ENCODE measurements at places on chromosomes 11 and 22.

DNA sequence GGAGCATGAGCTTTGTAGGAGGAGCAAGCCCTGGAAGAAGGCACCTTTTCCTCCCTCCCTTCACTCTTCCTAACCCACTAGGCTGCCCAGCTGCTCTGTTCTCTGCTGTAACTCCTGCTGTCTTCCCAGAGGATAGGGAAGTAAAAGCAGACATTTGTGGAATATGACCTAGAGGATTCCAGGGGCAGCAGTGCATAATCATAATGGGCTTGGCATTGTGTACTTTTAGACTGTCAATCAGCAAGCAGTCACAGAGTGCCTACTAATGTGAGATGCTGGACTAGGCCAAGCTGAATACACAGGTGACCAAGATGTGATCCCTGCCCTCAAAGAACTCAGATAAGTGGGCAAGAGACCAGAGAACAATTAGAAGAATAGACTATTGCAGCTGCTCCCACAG, 133.0 kb downstream of the NAV2 start:
- DNase-seq: no peak

GRCh38 chr11:126829716-126830115, 170.9 kb downstream of the KIRREL3 start:
- no peak for DNase-seq

DNA sequence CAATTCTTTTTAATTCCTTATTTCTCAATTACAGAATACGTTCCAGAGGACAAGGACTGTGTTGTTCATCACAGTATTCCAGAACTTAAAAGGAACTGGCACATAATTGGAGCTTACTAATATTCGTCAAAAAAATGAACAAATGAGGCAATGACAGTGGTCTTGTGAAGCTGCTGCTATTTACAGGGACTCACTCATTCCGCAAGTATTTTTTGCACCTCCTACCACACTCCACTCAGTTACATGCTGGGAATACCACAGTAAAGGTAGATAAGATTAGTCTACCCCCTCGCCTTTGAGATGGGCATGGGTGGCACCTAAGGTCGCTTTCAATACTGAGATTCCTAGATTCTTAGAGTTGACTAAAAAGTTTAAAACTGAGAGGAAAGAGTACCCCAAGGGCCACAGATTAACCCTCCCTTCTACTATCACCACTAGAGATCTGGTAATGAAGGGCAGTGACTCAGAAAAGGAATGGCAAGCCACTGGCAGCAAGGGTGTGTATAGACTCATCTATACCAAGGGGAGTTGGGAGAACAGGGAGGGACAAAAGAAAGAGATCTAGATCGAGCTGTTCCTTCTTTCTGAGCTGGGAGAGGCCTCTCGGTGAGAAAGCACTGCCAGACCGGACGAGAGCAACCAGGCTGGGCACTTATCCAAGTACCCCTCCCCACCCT, 85.0 kb downstream of the RPL27A start:
- no peak for DNase-seq

- peak; percentile 97 for DNase-seq
These were observed 33.4 kb downstream of the SERPIND1 start for GRCh38 chr22:20807315-20807752.

DNA sequence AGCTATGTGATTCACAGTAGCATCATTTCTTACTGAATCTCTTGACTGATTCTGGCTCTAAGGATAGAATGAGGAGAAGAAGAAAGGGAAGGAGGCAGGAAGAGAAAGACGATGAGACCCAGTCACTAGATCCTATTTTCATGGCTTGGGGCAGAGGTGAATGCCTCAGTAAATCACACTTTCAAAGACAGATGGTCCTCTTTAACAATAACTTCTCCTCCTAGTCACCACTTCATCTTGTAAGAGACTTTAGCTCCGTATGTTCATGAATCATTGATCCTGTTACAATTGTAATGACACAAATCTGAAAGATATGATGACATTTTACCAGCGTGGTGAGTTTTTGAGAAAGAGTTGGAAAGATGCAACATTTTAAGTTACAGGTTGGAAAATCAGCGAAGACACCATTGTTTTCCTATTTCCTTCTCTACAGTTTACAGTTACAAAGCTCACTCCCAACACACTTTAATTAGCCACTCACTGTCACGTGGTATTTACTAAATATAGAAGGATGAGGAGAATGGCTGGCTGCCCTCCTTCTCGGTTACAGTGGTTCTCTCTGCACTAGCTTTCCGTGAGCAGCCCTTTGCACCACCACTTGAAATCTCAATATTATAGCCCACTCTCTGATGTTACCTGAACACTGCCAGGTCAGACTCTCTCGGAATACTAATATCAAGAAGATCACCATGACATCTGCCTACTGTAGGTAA, 205.8 kb downstream of the CADM1 start:
- no peak for DNase-seq

- DNase-seq: no peak
These were observed 46.4 kb upstream of the HEPHL1 start for GRCh38 chr11:93974759-93975158.

- DNase-seq: no peak
These were observed 49.2 kb downstream of the APOL5 start for GRCh38 chr22:35766654-35767580.

DNA sequence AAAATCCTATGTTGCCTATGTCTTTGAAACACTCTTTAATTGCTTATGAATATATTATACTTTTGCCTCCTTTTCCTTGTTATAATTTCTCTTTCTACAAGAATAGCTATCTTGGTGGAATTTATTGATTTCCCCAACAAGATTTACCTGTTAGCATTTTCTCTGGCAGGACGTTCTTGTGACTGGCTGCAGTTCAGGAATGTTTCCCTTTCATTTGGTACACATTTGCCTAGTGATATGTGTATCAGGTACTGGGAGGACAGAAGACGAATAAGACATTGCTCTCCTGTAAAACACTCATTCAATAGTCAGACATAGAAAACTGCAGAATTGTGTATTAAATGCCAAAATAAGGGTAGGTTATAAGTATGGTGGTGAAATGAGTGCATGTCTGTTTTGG, 279.9 kb downstream of the FAT3 start:
- DNase-seq: no peak

GRCh38 chr11:44934110-44934509, 16.6 kb downstream of the TP53I11 start:
- DNase-seq: no peak

DNA sequence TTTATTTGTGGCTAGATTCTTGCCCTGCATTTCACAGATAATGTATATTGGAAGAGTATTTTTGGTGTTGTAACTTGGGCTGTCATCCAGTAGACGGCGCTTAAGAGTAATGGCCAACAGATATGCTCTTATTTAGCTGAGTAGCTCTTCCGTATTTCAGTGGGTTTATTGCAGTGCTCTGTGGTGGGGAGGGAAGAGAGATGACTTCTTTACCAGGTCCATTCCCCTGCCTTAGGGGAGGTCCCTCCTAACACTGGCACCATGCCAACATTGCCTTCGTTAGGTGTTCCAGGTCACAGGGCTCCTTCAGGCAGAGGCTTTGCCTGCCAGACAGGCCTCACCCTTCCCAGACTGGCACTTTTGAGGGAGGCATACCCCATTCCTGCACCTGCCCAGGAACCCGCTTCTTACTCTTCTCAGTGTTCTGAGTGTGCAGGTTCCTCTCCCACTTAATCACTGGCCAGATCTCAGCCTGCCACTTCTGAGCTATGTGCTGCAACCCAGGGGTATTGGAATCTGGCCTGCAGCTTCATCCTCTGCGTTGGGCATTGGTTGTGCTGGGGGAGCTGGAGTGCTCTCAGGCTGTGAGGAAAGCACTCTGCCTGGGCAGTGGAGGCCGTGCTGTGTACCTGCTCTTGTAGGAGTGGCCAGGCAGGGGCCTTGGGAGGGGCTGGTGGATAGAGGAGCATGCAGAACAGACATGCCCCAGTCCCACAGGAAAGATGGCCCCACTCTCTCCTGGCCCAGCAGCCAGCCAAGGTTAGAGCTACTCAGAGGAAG, 29.4 kb upstream of the SLN start:
- peak; percentile 53 for DNase-seq

DNA sequence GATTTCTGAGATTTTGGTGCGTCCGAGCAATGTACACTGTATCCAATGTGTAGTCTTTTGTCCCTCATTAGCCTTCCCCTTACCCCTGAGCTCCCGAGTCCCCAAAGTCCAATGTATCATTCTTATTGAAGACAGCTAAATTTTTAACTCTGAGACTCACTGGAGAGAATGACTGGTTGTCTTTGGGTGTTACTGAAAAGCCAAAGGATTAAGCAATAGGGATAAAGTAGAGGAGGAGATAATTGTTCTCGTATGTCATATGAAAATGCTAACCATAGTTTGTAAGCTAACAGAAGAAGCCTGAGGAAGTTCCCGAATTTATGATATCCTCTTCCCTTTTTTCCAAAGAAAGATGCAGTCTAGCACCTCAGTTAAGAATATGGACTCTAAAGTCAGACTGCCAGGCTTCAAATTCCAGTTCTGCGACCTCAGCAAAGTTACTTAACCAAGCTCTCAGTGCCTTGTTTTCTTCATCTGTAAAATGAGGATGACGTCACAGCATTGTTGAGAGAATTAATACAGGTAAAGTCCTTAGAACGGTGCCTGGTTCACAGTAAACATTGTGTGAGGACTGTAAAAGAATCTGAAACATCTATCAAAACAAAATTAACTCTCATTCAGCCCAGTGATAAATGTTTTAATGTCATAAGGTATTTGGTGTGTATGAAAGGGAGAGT, 1.6 kb upstream of the MSANTD2 start:
- DNase-seq: peak; percentile 41

- no peak for DNase-seq
These were observed 10.4 kb downstream of the TNKS1BP1 start for GRCh38 chr11:57314221-57314973.

- DNase-seq: no peak
These were observed 435.6 kb upstream of the LRRC4C start for GRCh38 chr11:41895081-41895480.

GRCh38 chr11:41446566-41446965, 12.9 kb downstream of the LRRC4C start:
- DNase-seq: no peak

DNA sequence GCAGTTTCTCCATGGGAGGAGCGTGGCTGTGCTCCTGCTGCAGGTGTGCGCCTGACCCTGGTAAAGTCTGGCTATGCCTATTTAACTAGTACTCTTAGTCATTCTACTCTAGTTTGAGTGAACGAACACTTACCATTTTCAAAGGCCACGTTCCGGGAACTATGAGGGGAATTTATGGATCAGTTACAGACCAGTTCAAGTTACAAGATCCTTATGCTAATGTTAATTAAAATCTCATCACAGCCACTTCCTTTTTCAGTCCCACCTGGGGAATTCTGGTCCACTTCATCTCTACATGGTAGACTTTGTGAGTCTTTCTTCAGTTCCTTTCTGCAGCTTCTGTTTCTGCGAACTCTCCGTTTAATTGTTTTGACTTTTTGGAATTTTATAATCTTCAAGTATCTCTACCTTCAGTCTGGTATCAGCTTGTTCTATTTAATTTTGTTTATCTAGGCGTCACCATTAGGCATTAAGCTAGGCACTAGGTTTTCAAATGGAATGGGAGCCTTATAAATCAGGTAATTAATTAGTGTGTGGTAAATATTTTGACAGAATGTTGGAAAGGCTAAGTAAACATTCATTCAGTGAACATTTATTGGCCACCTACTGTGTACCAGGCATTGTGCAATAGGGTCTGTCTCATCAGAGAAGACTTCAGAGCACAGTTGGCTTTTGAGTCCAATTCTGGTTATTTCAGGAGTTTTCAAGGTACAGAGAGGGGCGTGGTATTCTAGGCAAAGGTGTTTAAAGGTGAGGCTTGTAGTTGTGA, 78.9 kb downstream of the GRK3 start:
- DNase-seq: no peak

DNA sequence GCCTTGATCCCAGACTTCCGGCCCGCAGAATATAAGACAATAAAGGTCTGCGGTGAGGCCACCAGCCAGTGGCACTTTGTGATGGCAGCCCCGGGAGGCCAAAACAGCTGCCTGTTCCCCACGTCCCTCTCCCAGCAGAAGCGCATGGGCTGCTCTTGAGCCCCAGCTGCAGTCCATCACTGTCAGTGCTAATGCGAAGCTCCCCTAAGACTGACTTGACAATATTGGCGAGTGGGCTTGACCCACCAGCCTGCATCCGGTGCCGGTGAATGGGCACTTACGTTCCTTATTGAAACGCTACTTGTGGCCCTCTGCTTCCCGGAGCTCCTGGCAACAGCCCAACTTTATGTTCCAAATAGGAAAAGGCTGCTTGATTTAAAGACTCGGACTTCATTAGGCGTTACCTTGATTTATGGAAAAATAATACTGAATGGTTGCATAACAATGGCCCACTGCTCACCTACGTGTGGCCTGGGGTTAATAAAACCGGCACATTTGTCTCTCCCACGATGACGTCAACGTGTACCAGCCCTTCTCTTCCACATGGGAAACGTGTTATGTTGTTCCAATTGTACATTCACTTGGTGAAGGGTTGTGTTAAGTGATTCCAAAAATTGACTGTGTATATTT, 93.4 kb upstream of the SEPTIN5 start:
- DNase-seq: peak; percentile 7

DNA sequence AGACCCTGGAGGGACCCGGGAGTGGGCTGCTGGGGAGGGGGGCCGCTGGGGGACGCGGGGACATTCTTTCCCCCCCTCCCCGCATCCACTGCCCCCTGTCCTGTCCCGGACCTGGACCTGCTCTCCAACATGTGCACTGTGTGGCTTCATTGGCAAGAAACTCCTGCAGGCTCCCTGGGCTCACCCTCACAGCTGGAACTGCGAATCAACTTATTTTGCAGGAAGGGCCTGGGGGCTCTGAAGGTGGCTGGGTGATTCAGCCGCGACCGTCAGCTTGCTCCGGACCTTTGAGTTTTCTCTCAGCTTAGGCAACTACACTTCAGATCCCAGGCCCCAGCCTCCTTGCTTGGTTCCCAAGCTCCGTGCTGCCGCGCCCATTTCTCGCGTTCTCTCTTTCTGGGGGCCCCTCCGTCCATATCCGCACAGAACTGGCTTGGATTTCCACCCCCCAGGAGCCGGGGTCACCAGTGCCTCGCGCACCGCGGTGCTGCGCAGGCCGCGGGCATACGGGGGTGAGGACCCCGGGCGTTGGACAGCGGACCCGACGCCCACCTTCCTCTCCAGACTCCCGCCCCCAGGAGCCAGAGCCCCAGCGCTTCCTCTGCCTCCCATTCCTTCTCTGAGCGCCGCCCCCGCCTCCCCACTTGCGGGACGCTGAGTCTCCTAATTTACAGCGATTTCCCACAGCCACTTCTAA, 471 bp upstream of the AHNAK start:
- DNase-seq: peak; percentile 71
